Smooth muscle cell of the brain vasculature (primary cell): ENCODE measurements at places on chromosomes 13 and 19.

DNA sequence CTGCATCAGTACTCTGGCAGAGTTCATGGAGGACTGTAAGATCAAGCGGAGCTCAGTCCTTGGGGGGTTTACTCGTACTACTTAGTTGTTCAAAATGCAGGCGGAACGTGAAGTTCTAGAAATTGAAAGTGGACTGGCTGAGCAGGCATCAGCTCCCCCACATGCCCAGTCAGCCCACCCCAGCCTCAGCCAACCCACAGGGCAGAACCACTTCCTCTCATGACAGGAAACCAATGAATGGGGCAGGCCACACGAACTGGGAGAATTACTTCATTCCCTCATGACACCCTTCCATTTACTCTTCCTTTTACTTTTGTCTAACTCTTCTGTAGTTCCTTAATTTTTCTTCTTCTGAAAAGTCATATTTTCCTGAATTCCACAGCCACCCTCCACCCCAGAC, 71.9 kb downstream of the FLT1 start:
- DNase-seq = no peak

GRCh38 chr19:10961073-10961860, 437 bp downstream of the SMARCA4 start:
- DNase-seq = no peak

DNA sequence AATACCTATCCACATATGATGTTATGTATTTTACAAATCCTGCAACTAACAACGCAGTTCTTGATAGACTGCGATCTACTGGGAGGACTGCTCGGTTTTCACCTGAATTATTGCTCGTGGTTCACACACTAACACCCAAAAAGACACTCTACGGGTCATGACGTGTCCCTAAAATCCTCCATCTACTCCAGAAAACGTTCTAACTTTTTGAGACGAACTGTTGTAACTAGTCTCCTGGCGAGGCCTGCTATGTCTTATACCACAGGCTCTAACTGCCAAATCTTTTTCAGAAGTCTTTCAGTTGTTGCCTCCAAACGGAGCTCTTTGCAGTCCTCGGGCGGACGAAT, 108.2 kb downstream of the KCNRG start:
- DNase-seq = no peak

- DNase-seq = no peak
Measured at GRCh38 chr13:110506859-110507566, 54.5 kb downstream of the RAB20 start.

DNA sequence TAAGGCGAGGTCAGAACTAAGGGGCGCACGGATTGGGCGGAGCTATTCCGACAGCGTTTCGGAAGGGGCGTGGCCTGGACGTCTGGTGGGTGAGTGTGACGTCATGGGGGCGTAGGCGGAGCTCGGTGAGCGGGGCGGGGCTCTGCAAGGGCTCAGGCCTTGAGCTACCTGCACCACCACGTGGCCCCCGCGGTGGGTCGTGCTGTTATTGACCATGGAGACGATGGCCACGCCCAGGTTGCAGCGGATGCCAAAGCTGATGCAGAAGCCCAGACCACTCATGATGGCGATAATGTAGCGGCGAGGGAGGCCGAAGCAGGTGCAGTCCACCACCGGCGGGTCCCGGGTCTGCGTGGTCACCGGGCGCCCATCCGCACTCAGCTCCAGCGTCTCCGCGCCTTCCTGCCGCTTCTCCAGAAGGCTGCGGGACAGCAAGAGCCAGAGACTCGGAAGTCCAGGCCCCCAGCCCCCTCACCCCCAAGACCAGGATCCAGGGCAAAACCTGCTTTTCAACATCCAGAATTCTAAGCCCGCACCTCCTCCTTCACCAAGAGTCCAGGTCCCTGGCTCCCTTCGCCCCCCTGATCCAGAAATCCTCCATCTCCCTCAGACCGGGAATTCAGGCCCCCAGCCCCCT, 4.8 kb downstream of the SLC17A7 start:
- DNase-seq = no peak

DNA sequence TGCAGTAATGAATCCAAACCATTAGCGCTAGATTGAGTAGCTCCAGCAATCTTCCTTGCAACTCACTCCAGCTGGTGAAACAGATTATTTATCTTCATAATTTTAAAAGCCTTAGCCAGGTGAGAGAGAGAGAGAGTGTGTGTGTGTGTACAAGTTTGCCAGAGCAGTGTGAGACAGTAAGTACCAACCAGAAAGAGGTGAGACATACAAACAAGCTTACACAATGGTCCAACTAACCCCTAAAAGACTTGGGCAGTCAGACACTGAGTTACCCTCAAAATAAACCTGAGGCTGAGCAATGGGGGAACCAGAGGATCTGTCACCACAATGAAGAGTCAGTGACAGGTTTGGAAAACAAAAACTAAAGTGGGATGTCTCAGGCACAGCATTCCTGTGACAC, 8.1 kb upstream of the THSD1 start:
- no peak for DNase-seq

DNA sequence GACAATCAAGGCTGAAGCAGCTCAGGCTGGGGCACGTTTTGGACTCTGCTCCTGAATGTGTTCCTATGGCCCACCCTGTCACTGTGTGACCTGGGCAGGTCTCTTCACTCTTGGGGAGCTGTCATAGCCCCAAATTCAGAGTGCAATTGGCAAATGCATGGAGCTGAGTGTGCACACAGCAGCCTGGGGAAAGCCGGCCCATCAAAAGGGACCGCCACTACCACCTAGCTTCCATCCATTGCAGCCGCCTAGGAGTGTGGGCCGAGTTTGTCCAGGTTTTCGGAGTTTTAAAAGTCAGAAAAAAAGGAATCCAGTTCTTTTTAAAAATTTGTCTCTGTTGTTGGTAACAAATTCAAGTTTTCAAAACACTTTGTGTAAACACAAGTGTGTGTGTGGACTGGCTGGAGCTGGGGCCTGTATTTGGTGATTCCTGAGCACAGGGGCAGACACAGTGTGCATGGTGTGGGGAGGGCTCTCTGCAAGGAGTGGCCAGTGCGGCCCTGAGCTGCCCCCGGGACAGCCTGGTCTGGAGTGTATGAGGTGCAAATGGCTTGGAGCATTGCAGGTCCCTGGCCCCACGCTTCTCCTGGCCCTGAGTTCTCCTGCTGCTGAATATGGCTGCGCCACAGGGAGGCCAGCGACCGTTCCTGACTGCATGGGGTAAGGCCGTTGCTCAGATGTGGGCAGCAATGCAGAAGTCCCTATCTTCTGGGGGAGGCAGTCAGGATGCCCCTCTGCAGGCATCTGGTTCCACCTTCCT, 13.2 kb upstream of the ZNF536 start:
- DNase-seq = no peak

GRCh38 chr19:29845574-29846176, 33.9 kb downstream of the CCNE1 start:
- DNase-seq = no peak

DNA sequence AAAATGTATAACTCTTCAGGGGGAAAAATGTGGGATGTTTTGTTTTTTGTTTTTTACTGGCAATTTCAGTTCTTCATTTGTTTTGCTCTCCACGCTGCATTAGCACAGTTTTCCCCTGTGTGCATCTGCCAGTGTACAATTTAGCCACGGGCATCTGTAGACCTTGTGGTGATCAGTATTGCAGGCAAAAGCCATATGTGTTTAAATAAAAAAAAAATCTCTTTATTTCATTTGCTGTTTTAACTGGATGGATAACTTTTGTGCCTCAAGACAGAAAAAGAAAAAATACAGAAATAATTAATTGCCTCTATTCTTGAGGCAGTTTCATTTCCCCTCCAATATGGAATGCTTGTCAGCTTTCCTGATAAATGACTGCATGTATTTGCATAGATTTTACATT, 7.9 kb upstream of the MAB21L1 start:
- no peak for DNase-seq

GRCh38 chr13:49108196-49108595, 111.9 kb upstream of the MLNR start:
- no peak for DNase-seq

DNA sequence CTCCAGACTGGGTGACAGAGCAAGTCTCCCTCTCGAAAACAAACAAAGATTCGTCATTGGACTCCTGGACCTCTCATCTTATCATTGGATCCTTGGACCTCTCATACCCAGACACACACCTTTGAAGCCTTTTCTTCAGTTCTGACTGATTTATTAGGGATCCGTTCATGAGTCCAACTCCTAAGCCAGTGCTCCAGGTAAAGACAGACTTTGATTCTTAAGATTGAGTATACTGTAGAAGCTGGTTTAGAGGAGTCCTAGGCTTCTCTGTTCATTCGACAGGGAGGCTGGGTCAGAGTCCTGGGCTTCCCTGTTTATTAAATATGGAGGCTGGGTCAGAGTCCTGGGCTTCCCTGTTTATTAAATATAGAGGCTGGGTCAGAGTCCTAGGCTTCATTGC, 38.7 kb downstream of the SACS start:
- DNase-seq = no peak

DNA sequence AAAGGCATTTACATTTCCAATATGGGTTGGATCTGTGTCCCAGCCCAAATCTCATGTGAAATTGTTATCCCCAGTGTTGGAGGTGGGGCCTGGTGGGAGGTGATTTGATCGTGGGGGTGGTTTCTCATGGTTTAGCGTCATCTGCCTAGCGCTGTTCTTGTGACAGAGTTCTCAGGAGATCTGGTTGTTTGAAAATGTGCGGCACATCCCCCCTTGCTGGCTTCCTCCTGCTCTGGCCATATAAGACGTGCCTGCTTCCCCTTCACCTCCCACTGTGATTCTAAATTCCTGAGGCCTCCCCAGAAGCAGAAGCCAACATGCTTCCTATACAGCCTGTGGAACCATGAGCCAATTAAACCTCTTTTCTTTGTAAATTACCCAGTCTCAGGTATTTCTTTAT, 126.2 kb upstream of the FNDC3A start:
- no peak for DNase-seq

- DNase-seq = no peak
Measured at GRCh38 chr13:100522618-100523309, 65.8 kb downstream of the GGACT start.

GRCh38 chr13:68081061-68081460, 850.9 kb upstream of the PCDH9 start:
- no peak for DNase-seq

DNA sequence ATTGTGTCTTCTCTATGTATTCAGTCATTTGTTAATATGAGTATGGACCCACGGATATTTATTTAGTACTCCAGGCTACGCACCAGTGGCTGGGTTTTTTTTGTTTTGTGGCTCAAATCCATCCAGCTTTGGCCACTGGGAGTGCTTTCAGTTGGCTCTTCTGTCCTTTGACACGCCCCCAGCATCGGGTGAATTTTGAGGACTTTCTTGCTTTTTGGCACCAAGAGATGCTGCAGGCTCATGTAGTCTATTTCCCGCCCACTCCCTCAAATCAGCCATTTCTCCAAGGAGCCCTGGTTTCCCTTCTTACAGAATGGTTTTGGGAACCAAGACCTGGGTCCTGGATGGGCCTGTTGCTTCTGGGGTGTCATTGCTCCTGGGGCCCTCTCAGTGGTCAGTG, 55.8 kb downstream of the SMARCA4 start:
- no peak for DNase-seq

DNA sequence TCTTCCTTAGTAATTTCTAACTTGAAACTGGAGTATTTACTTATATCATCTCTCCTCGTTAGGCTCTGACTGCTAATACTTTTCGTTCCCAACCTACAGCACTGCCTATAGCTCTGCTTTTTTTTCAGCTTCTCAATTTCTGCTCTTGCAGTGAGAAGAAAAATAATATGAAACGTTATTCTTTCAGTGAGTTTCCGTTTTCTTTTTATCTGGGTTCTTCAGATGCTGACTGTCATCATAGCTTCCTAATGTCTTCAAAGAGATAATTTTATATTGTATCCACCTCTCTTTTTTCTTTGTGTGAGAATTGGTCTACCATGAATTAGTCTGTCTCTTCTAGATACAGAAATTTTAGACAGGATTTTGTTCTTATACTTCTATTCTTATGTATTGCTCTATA, 454.9 kb downstream of the LMO7 start:
- no peak for DNase-seq

- no peak for DNase-seq
Measured at GRCh38 chr19:20273376-20273775, 106.4 kb downstream of the ZNF486 start.

DNA sequence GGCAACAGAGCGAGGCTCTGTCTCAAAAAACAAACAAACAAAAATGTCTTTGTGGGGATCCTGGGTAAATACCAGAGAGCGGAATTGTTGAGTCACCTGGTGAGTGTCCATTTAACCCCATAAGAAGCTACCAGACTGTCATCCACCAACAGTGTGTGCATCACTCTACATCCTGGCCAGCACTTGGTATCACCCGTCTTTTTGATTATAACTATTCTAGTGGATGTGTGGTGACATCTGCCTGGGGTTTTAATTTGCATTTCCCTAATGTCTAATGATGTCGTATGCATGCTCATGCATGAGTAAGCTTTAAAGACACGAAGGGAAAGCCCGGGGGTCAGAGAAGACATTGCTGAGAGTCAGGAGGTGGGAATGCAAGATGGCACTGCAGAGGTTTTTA, 126.7 kb upstream of the MRI1 start:
- no peak for DNase-seq

GRCh38 chr19:1782521-1782920, 29.2 kb downstream of the ONECUT3 start:
- no peak for DNase-seq

DNA sequence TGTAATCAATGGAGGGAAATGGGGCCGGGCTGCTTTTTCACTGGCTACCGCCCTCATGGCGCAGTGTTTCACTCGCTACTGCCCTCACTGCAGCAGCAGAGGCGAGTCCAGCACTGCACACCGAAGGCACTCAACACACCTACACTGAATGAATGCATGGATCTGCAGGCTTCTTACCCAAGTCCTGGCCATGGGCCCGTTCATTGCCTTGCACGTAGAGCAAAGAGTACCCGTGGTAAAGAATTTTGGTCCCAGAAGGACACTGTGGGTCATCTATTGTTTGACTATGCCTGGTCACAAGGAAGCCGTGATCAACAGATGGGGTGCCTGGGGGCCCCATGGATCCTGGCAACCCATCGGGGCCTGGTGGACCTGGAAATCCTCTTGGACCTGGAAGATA, 144.9 kb downstream of the COL4A1 start:
- no peak for DNase-seq

DNA sequence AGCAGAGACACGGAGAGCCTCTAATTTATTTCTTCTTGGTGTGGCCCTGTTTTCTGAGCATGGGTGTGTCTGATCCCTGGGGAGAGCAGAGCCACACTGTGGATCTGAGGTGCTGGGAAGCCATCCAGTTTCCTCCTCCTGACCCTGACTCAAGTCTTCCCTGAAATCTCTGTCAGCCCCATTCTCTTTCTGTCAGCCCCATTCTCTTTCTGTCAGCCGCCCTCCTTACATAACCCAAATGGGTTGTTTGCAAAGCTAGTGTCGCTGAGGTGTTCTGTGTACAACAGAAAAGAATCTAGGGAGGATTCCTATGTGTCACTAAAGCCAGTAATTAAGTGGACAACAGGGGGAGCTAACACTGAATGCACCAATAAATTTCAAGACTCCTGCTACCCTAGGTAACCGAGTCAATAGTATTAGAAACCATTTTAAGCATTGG, 50.2 kb downstream of the LRCH1 start:
- no peak for DNase-seq

- no peak for DNase-seq
Measured at GRCh38 chr19:1069009-1069779, 2.2 kb downstream of the ARHGAP45 start.

- no peak for DNase-seq
Measured at GRCh38 chr13:112843392-112844111, 125.5 kb upstream of the MCF2L start.

- DNase-seq = no peak
Measured at GRCh38 chr19:45866400-45867176, 2.5 kb downstream of the FOXA3 start.

- no peak for DNase-seq
Measured at GRCh38 chr19:12974301-12975220, 5.2 kb downstream of the DAND5 start.
